ENCODE measurements at places on chromosomes 6 and 20. TPM values are rescaled to one million over a fixed set of nuclear protein-coding genes. Genes with fewer than 3 reads are reported as not detected.
A peak's percentile ranks its signal among the peaks of the same experiment; 100 is the strongest.

PLN gene
- total RNA-seq = 0.04 TPM

GRCh38 chr6:150334790-150335783 lies 33.7 kb upstream of the IYD start:
- peak; percentile 47 for DNase-seq

DNA sequence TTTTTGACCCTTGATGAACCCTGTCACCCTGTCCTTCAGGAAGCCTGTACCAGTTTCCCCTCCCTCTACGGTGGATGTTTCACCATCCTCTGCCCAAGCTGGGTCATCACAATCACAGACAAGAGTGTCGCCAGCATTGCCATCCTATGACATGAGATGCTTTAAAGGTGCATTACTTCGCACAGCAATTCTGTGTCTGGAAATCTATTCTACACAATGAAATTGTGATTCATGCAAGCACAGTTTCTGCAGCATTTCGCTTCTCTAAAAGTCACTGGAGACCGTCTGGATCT lies 2.5 kb upstream of the ULBP2 start:
- DNase-seq = no peak

NKX2-4 gene
- total RNA-seq = not detected

DNA sequence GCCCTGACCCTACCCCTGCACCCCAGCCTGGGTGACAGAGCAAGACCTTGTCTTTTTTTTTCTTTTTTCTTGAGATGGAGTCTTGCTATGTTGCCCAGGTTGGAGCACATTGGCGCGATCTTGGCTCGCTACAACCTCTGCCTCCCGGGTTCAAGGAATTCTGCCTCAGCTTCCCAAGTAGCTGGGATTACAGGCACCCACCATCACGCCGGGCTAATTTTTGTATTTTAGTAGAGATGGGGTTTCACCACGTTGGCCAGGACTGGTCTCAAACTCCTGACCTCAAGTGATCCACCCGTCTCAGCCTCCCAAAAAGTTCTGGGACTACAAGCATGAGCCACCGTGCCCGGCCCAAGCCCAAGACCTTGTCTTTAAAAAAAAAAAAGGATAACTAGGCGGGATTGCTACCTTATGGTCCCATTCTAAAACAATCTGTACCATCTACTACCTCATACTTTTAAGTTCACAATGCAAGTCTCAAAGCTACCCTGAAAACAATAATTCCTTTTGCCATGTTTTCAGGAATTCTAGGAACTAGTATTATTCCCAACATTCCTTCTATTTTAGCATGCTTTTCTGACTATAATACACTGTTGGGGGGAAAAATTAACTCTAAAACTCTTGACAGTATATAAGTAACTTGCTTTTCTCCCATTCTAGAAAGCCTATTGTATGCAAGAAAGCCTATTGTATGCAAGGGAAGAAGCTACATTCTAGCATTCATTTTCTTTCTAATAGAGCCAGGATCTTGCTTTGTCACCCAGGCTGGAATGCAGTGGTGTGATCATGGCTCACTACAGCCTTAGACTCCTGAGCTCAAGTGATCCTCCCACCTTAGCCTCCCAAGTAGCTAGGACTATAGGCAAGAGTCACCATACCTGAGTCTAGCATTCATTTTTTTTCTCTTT lies 6.6 kb downstream of the TUBB start:
- DNase-seq = no peak
